ENCODE measurements at places on chromosomes 13 and 19.

DNA sequence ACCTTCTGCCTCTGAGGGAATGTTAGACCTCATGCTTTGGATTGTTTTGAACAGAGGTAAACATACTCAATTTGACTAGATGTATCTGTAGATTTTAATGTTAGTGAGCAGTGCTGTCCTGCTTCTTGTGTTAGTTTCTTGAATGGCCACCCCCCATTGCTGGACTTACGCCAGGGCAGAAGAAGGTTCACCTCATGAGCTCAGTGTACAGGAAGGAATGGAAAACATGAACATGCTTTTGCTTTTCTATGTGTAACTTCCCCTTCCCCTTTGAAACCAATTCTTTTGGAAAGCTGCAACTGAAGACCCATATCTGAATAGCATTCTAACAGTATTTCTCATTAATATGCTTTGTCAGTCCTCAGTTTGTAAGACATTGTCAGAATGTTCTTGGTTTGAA lies 32.3 kb downstream of the WASF3 start:
- no peak for DNase-seq

GRCh38 chr13:99197117-99197651 lies 3.5 kb upstream of the UBAC2 start:
- DNase-seq = no peak

DNA sequence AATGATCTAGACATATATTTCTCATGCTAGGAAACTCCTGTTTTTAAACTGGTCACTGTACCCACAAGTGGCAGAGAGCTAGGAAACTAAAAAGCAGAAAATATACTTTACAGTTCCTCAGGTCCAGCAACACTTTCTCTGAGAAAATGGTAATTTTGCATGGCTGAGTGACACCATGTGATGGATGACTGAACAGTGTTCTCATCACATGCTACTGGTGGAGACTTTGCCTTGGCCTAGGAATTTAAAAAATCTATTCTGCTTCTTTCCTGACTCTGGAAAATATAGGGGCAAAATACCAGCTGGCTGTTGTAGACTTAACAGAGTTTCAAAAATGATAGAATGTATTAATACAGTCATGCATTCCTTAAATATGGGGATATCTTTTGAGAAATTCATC lies 50.0 kb downstream of the LATS2 start:
- no peak for DNase-seq

DNA sequence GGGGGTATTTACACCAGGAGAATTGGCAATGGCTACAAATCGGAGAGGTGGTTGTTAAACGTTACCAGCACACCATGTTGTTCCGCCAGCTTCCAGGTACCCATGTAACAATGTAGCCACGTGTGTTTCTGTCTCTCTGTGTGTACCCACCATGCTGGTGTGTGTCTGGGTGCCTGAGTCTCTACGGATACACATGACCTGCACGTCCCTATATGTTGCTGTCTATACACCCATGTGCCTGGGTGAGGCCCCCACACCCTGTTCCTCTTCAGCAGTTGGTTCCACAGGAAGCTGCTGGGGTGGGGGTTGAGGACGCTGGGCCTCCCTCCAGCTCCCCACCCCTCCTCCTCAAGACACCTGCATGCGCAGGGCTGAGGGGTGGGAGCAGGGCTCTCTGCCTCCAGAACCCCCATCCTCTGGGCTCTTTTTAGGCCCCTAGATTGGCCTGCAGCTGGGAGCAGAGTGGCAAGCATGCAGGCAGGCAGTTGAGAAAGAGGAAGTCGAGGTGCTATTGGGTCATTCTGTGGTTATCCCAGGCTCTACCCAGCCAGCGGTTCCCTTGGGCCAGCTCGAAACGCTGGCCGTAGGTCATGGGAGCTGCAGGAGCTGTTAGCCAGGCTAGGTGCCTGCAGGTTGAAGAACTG lies at the start of gene ARHGEF18:
ARHGEF18 (plus strand) TSS at position 351 of the 644 bp plus-strand sequence. CDS start 13,954 bp downstream, outside the sequence.
- peak; percentile 94 for DNase-seq

DNA sequence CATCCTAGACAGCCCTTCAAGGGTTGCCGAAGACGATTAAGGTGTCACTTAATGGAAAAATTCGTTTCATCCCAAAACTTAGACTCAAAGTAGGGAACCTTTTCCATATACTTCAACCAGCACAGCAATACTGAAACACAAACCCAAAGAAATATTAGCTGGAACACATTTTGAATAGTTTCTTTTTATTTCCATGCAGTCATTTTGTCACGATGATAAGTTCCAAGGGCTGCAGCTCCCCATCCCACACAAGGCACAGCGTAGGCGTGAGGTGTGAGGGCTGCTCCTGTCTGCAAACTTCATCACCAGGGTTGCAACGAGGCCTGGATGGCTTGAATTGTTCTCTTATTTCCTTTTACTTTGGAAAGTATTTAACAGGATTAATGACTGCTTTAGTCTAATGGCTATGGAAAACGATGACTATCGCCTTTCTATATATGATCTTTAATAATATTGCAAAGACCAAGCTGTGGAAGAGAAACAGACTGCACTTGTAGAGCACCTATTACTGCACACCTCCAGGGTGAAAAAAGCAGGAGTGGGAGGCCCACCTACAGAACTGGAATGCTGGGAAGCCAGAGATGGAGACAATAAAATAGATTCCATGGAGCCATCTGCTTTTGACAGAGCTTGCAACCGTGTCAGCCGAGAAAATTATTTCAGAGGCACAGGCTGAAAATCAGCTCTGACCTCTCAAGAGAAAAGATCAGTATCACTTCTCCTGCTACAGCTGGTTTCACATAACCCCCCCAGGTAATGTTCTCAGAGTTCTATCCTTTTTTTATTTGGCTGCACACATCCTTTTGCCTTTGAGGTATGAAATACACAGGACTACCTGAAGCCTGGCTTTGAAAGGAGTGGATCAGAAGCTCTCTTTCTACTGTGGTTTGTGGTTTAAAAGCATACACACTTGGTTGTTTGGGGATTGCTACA lies 274.5 kb upstream of the NBEA start:
- no peak for DNase-seq

DNA sequence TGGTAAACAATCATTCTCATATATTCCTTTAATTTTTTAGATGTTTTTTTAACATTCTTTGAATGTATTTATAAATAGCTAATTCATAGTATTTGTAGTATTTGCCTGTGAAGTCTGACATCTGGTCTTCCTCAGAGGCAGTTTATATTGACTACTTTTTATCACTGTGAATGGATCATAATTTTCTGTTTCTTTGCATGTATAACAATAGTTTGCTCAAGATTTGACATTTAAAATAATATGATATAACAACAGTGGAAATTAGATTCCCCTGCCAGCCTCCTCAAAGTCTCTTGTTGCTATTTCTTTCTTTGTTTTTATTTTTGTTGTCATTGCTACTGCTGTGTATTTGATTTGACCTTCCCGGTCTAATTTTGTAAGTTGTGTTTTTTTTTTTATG lies 297.0 kb upstream of the PCDH20 start:
- DNase-seq = no peak

DNA sequence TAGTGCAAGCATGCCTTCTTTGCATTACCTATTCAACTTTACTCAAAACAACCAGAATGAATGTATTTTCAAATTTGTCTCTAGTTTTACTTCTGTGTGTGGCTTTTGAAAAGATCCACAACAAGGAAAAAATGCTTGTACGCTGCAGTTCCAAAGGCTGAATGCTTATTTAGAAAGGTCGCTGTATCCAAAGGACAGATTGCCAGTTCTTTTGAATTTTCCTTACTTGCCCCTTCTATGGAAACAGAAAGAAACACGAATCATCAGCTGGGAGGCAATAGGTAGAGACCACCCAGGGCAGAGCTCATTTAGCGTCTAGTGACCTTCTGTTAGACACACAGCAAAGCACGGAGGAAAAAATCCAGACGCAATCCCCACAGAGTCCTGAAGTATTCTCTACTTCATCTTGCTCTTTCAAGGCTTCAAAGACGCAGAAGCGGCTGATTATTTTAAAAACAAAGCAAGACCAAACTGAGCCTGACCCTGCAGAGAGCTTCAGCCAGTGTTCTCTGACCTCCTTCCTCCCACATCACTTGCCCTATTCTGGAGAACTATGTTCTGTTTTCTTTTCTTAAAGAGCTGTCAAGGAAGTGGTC lies 674.6 kb upstream of the SGCG start:
- no peak for DNase-seq

DNA sequence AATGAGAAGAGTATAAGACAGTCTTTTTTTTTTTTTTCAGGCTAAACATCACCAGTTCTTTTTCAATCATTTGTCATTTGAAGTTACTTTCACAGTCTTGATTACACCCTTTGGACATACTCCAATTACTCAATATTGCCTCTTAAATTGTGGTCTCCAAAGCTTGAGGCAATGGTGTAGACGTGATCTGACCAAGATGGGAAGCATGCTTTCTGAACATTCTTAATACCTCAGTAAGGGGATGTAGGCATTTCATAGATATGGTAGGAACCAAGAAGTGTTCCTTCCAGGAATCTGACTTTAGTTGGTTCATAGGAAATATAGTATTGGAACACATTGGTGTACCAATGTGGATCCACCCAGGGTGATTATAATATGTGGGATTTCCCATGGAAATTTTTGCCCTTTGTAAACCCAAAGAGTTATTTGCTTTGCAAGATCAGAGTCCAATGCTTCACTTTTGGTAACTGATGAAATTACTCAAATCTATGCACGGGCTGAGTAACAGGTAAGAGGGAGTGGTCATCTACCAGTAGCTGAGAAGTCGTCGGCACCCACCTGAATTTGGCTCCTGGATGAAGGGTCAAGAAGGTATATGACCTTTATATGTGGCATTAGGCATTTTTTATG lies 62.2 kb downstream of the ERCC5 start:
- DNase-seq = no peak

- DNase-seq = no peak
Measured at GRCh38 chr19:58034477-58034793, 610 bp downstream of the ZSCAN1 start.

DNA sequence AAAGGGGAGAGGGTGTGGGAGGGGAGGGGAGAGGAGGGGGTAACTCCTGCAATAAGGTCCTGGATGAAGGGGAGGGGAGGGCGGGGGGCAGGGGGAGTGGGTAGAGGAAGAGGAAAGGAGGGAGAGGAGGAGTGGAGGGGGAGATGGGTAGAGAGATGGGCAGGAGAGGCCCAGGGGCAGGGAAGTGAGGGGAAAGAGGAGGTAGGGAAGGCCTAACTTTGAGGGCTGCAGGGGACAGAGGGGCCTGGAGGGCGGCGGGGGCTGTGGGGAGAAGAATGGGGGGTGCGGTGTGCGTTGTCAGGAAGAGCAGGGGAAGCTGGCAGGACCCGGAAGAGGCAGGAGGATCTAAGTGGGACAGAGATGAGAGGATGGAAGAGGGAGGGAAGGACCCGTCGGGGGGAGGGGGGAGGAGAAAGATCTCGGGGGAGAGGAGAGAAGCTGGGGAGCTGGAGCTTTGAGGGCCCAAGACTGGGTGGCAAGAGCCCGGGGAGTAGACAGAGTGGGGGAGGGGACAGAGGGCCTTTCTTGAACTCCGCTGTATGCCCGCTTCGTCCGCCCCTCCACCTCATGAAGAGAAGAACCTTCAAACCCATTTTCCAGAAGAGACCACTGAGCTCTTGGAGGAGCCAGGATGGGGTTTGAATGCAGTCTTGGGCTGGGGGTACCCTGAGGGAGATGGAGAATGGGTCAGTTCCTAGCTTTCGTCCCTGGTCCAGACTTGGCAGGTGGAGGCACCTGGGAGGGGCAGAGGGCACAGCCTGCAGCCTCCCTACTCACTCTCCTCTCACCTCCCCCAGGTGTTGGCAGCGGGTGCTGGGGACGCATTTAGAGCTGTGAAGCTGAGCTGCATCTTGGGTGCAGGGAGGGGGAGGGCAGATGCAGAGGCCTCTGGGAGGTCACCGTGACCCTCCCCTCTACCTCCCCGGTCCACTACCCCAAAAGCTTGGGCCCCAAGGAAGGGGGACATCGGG lies 778 bp upstream of the LRRC4B start:
- no peak for DNase-seq

DNA sequence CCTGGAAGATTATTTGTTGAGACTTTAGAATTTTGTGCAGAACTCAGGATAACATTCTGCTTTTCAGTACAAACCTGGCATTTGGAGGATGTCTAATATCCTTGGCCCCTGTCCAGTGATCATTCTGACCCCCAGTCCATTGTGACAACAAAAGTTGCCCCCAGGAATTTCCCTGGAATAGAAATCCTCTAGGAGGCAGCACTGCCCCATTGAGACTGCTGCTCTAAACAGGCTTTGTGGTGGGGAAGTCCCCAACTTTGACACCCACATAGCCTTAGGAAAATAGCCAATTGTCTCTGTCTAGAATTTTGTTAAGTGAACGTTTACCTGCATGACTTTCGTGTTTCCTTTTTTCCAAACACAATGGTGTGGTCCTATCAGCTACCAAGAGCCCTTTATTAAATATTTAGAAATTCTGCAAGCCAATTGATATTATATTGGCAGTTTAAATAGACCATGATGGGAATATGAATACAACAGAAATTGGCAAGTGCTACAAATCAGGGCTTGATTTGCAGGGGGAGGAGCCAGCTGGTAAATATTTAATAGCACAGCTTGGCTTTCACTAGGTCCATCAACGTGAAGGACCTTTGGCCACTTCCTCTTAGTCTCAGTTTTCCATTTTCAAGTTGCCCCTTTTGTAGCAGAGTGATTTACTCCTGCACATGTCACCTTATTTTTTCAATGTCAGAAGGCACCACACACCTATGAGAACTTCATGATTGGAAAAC lies 451.7 kb downstream of the EFNB2 start:
- DNase-seq = no peak

DNA sequence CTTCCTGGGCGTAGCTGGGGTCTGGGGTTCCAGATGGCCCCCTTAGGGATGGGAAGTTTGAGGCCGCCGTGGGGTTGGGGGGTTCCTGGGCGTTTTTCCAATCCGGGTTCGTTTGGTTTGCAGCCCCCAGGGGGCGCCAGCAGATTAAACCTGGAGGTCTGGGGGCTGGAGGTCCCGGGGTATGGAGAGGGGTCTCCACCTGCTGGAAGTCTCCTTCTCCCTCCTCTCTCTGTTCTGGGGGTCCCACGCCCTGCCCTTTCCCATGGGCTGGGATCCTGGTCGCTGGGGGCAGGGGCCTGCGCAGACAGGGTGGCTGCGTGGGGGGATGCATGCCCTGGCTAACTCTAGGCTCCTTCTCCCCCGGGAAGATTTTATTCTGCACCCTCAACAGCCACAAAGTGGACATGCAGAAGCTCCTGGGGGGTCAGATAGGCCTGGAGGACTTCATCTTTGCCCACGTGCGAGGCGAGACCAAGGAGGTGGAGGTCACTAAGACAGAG lies 899 bp downstream of the GIPC3 start:
- peak; percentile 33 for DNase-seq

- no peak for DNase-seq
Measured at GRCh38 chr19:8261881-8262280, 46.3 kb downstream of the CD320 start.

- peak; percentile 69 for DNase-seq
Measured at GRCh38 chr13:42048684-42049453, 421 bp downstream of the DGKH start.

- no peak for DNase-seq
Measured at GRCh38 chr19:4393947-4394590, 6.3 kb downstream of the SH3GL1 start.

GRCh38 chr19:46383846-46384245 lies 29.5 kb downstream of the CCDC8 start:
- DNase-seq = no peak

DNA sequence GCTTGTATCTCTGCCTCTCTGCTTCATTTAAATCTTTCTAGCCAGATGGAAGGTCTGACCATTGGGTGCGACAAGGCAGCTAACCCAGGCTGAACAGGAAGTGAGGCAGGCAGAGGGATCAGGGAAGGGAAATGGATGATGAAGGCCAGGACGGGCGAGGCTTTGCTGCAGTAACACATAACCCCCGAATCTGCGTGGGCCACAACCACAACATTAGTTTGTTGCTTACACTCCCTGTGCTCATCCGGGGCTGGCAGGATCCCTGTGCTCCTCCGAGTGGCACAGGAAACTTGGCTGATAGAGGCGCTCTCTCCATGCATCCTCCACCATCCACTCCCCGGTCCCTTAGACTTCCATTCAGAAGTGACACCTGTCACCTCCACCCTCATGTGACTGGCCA lies 1.1 kb upstream of the FLT3LG start:
- DNase-seq = no peak

Measured in DND-41 (cell line).